ENCODE measurements at places on chromosomes 5 and 9. TPM values are rescaled to one million over a fixed set of nuclear protein-coding genes. Genes with fewer than 3 reads are reported as not detected.

PSAT1 gene
- 94.9 TPM for total RNA-seq

RGS7BP gene
- 3.6 TPM for total RNA-seq

HMMR gene
- total RNA-seq = 1.5 TPM

PDZD2 gene
- total RNA-seq = 4.8 TPM

PCDHA6 gene
- total RNA-seq = 0.36 TPM

AQP3 gene
- 2.7 TPM for total RNA-seq

IFNA2 gene
- not detected for total RNA-seq

MARCOL gene
- not detected for total RNA-seq

F12 gene
- 0.69 TPM for total RNA-seq

Measured in adrenal gland (tissue), 19 donors.